ENCODE measurements at places on chromosomes 12 and 14.

DNA sequence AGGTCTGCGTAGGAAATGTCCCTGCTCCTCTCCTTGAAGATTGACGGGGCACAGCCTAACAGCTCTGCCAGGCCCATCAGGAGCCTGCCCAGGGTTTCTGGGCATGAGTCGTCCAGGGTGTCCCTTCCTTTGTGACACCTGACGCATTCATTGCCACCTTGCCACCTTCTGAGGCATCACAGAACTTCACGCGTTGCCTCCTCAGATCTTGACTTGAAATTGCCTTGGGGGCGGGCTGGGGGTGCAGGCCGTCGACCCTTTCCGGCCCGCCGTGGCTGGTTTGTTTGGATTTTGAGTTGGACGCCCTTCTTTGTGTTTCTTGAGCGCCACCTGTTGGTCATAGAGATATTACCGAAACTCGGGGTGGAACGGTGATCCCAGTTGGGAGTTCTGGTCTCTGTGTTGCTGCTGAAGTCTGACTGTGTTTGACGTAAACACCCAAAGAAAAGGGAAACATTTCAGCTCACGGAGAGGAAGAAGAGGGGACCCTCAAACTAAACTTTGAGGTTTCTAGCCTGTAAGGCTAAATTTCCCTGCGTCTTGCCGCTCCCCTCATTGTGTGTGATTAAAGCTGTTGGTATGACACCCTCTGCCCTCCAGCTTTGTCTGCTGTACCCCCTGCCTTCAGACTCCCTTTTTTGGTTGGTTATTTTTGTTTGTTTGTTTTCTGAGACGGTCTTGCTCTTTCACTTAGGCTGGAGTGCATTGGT, 44.6 kb downstream of the MLXIP start:
- DNase-seq = peak; percentile 56

DNA sequence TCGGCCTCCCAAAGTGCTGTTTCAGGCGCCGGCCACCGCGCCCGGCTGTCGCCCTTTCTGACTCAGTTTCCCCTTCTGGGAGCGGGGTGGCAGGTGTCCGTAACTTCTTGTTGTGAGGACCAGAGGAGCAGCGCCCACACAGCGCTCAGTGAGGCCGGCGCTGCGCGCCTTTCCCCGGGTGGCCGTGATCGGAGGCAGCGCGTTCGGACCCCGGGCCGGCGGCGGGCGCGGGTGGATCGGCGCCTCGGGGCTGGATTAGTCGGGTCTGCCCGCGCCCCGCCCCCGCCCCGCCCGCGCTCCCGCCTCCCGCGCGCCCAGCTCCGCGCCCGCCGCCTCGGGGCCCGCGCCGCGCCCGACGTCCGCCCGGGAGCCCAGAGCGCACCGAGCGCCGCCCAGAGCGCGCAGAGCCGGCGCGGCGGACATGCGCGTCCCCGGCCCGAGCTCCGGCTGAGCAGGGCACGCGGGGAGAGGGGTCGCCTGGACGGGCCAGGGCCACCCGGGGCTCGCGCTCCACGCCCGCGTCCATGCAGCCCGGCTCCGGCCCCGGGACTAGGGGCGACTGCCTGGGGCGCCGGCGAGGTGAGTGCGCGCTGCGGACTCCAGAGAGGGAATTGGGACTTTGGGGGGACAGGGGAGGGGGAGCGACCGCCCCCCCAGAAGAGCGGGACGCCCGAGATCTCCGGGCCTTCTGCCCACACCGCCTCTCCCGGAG, 50.6 kb downstream of the LRCOL1 start:
- DNase-seq = no peak

GRCh38 chr12:8629486-8630033, 16.9 kb upstream of the AICDA start:
- no peak for DNase-seq

GRCh38 chr12:24360461-24360860, 411.0 kb upstream of the SOX5 start:
- DNase-seq = no peak

- no peak for DNase-seq
Measured at GRCh38 chr14:30484201-30484600, 74.8 kb upstream of the G2E3 start.

DNA sequence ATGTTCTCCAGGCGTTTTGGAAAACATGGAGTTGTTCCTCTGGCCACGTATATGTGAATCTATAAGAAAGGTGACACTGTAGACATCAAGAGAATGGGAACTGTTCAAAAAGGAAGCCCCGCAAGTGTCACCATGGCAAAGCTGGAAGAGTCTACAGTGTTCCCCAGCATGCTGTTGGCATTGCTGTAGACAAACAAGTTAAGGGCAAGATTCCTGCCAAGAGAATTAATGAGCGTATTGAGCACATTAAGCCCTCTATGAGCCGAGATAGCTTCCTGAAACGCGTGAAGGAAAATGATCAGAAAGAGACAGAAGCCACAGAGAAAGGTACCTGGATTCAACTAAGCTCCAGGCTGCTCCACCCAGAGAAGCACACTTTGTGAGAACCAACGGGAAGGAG, 92.5 kb upstream of the EIF5 start:
- DNase-seq = no peak

DNA sequence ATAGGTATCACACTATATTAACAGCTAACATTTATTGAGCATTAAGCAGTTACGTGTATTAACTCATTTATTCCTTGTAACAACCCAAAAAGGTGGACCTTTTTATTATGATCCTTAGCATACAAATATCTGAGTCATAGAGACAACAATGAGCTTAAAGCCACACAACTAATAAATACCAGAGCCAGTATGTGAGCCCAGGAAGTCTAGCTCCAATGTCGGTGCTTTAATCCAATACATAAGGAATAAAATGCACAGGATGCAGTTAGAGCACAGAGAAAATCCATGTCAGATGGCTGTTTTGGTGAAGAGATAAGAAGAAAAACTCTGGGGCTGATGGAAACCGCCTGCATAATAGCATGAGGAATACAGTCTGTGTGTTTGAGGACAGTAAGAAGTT, 888.6 kb downstream of the TMTC2 start:
- no peak for DNase-seq

GRCh38 chr12:1384910-1385309, 209.5 kb downstream of the FBXL14 start:
- no peak for DNase-seq

GRCh38 chr12:49030119-49030518, 11.5 kb upstream of the PRKAG1 start:
- no peak for DNase-seq

GRCh38 chr12:65411171-65411570, 132.7 kb downstream of the MSRB3 start:
- DNase-seq = no peak

GRCh38 chr14:66900719-66901118, 288.5 kb upstream of the GARIN2 start:
- no peak for DNase-seq

DNA sequence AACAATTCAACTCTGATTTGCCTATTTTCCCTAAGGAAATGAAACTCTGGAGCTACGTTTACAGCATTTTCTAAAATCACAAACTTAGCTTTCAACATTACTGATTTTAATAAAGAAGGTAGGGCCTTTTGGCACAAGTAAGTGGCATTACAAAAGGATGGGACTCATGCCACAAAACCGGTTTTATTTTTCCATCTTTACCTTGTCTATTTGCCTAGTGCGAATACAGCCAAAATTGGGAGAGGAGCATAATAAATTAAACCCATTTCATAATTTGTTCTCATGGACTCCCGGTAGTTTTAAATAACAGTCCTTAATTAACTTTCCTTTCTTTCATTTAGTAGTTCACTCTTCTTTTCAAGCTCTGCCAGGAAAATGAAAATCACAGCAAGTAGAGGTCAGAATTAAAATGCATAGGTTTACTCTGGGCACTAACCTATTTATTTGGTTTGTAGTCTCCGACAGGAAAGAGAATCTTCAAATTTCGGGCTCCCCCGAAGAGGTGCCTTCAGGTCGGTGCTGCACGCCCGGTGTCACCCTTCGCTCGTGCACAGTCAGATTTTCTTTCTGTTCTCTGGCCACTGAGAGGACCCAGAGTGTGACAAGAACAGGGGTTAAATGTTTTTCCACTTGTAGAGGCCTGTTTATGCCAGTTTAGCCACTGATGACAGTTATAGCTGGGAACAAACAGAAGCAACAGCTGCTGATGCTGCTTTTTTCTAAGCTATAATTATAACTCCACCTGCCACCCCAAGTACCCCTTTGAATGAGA, at the start of gene BEST3:
TSS of gene BEST3 (minus strand) at position 535 of the 772 bp plus-strand sequence. CDS start 1,505 bp downstream, outside the sequence.
- no peak for DNase-seq

- DNase-seq = no peak
Measured at GRCh38 chr12:108779998-108780688, 48.8 kb upstream of the CORO1C start.

- no peak for DNase-seq
Measured at GRCh38 chr12:27437839-27438238, 8.7 kb upstream of the SMCO2 start.

- DNase-seq = no peak
Measured at GRCh38 chr12:14931791-14932560, 6.4 kb downstream of the ERP27 start.

- peak; percentile 65 for DNase-seq
Measured at GRCh38 chr14:106605548-106606448, 1079.4 kb downstream of the TMEM121 start.

- no peak for DNase-seq
Measured at GRCh38 chr12:65822732-65823512, 1.4 kb upstream of the HMGA2 start.

- no peak for DNase-seq
Measured at GRCh38 chr12:44812062-44812461, 64.1 kb downstream of the NELL2 start.

DNA sequence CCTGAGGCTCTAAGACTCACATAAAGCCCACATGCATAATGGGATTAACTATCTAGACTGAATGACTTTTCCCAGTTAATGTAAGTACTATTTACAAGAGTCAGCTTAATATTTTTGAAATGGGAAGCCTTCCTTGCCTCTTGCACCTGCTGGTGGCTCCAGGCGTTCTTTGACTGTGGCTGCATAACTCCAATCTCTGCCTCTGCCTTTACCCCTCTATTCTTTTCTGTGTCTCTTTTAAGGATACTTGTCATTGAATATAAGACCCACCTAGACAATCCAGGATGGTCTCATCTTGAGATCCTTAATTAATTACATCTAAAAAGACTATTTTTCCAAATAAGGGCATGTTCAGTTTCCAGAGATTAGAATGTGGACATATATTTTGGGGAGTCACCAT, 66.9 kb upstream of the PCED1B start:
- no peak for DNase-seq

DNA sequence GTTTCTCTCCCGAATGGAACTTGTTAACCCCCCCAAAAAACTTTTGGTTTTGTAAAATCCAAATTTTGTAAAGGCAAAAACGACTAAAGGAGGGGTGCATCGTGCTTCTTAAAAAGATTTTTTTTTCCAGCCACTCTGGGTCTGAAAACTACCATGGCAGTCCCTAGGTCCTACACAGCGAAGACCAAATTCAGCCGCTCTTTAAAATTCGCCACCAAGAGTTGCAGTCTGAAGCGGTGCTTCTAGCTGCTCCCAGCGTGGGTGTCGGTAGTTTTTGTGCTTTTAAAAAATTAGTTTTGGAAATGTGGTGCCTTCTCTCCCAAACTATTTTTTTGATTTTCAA, 873 bp upstream of the GSC start:
- no peak for DNase-seq

GRCh38 chr14:92590941-92591340, 77.4 kb downstream of the RIN3 start:
- DNase-seq = no peak

GRCh38 chr12:5588176-5588575, 156.3 kb downstream of the NTF3 start:
- no peak for DNase-seq

DNA sequence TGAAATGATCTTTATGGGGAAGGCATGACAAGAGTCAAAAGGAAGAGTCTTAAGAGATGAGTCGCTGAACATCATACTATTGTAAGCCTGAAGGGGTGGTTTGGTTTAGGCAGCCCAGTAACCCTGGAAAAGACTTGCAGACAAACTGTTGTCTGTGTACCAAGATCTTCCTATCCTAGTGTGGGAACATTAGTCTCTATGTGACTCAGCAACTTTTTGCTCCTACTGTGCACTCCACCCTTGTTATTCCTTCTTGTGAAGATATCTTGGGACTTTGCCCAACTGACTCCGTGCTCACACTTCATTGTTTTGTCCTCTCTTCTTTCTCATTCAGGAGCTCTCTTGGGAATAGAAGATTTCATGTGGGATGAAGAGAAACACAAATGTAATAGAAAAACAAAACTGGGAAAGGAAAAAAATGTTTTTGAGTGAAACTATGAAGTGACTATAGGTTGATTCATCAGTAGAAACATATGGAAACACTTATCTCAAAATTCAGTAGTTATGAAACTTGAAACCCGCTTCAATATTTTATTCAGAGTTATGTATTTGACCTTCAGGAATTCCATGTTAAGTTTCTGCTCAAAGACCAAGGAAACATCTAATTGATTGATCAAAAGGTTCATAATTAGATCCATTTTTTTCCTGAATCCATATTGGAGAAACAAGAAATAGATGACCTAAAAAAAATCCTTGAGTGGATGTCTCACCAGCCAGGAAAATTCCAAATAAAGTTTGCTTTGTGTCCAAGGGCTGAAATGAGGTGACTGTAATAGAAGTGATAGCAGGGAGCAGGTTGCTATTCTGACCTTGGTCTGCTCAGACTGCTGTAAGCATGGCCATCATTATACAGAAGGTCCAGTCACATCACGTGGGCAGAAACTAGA, 67.2 kb downstream of the BTG1 start:
- no peak for DNase-seq

GRCh38 chr14:99601361-99601831, 2.6 kb downstream of the CCDC85C start:
- DNase-seq = no peak

GRCh38 chr14:74697543-74697942, 15.3 kb downstream of the AREL1 start:
- no peak for DNase-seq

- no peak for DNase-seq
Measured at GRCh38 chr12:5904441-5904840, 40.6 kb downstream of the ANO2 start.

- DNase-seq = no peak
Measured at GRCh38 chr12:125371033-125371432, 305.8 kb downstream of the AACS start.

DNA sequence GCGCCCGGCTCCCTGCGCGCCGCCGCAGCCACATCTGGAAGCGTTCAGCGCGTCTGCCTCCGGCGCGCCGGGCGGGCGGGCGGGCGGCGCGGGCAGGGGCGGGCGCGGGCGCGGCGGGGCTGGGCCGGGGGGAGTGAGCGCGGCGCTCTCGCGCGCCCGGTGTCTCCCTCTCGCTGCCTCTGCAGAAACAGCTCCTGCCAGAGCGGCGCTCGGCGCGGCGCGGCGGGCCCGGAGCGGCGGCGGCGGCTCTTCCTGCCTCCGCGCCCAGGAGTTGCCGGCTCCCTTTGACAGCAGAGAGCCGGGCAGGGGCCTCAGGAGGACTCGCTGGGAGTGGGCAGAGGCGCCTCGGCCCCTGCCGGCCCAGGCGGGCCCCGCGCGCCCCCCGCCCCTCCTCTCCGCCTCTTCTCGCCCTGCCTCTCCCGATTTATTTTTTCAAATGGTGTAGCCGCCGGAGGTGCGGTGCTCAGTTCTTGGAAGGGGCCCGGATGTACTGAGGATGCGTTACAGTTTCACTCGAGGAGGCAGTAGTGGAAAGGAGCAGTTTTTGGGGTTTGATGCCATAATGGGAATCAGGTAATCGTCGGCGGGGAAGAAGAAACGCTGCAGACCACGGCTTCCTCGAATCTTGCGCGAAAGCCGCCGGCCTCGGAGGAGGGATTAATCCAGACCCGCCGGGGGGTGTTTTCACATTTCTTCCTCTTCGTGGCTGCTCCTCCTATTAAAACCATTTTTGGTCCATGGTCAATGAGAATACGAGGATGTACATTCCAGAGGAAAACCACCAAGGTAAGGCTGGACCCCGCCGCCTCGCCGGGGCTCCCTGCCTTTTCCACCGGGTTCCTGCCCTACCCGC, at the start of gene CACNA1C:
TSS of gene CACNA1C (plus strand) at position 162 of the 853 bp plus-strand sequence. CDS start at position 738, 576 bp downstream.
- no peak for DNase-seq

- no peak for DNase-seq
Measured at GRCh38 chr12:78396538-78396937, 468.0 kb upstream of the SYT1 start.

Data from activated CD4-positive, CD25-positive, alpha-beta regulatory T cell (primary cell).